SK-N-MC (cell line): ENCODE measurements at places on chromosomes 2 and 18.

DNA sequence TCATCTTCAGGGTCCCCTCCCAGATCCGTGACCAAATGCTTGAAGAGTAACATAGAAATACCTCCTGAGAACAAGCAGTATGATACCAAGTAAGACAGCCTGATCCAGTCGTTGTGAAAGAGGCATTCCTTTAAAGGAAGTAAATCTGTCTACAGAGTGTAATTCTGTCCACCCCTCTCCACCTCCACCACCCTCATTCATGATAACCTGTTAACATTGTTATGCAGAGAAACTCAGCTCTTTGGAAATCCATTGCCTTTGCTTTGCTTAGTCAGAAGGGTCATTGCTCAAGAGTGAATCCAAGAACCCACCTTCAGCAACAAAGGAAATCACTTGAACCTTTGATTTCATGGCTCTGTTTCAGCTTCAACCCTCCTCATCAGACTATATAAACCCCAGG is 155.6 kb downstream of the CYP26B1 start:
- no peak for DNase-seq

- no peak for DNase-seq
These were observed 95.4 kb upstream of the OTOS start for GRCh38 chr2:240235811-240236210.

DNA sequence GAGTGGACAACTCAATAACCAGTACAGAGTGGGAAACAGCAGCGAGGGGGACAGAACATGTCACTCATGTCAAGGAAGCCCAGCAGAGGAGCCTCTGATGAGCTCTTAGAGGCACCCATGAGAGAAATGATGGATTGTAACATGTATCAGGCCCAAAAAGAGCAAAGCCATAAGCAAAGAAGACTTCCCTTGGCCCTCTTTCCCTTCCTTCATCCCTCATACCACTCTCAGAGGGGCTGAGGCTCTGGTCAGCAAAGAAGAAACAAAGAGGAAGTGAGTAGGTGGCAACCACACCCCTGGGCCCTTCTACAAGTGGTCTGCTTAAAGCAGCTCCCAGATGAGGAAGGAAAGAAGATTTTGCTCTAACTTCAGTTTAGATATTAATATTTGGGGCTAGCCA is 112.8 kb downstream of the CDC42EP3 start:
- no peak for DNase-seq

- no peak for DNase-seq
These were observed 23.7 kb downstream of the TMEM127 start for GRCh38 chr2:96241900-96242611.

DNA sequence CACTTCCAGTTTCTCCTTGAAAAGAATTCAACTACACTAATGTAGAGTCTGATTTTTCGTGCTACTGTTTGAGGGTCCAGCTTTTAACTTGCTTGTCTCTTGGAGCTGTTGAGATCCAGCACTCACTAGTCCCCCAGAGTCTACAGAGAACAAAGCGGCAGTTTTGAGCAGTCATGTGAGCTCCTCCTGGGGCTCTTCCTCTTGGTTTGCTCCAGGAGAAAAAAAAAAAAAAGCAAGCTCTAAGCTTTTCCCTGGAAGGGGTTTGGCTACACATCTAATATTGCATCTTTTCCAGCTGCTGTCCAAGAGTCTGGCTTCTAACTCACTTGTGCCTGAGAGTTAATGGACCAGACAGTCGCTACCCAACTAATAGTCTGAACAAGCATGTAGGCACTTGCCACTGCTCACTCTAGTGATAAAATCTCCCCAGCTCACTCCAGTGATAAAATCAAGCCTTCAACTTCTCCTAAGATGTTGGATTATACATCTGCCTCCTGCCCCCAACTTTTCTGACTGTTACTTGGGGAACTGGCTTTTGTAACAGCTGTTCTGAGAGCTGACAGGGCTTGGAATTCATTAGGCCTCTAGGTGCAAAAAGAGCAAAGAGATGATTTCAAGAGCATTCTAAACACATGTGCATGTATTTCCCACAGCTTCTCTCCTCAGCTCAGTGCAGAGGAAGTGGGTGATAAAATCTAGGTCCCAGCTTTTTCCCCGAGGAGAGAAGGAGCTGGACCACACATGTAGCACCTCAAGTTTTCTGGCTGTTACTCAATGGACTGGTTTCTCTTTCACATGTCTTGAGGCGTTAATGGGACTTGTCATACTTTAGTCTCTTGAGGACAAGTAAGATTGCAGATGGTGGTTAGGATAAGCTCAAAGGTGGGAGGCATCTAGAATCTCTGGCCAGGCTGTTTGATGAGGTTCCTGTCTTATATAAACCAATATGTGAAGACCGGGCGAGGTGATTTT is 750.5 kb downstream of the LRP1B start:
- DNase-seq, result no peak

DNA sequence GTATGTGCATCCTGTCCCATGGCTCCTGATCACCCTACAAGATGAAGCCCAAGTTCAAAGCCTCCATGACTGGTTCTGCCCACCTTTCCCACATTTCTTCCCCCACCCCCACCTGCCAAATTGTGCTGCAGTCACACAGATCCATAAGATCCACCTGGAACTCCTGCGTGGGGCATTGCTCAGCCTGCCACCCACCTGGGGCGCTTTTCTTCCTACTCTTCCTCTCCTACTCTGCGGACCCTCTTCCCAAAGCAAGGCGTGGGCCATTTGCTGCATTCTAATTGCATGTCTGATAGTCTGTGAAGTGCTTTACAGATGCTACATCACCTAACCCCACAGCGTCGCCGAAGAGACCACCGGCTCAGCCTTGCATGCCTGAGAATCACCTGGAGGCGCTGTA is 402.4 kb upstream of the ID2 start:
- DNase-seq, result no peak

- DNase-seq, result no peak
These were observed 439.3 kb upstream of the MAP2 start for GRCh38 chr2:208984376-208985090.

GRCh38 chr2:237935740-237936452 is 30.9 kb upstream of the UBE2F start:
- no peak for DNase-seq

GRCh38 chr2:8505311-8505920 is 176.4 kb upstream of the ID2 start:
- DNase-seq, result no peak

DNA sequence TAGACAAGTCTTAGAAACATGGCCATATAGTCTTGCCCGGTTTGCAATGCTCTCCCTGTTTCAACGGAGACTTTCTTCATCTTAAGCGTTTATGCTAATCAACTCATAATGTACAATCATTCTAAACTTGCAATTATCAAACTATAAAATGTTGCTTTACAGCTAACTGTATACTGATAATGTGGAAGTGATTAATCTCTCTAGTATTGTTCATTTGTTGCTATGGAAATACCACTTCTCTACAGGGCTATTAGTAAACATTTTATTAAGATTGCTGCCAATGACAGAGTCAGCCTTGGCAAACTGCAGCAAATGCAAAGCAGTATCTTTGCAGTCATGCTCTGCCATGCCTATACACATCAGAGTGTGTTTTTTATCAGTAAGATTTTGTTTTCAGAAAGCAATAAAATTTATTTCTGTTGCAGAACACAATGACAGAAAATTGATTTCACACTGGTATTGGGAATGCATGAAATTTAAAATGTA is 1201.8 kb upstream of the CDH2 start:
- DNase-seq, result no peak

GRCh38 chr2:146392186-146392585 is 1452.6 kb upstream of the ACVR2A start:
- no peak for DNase-seq

DNA sequence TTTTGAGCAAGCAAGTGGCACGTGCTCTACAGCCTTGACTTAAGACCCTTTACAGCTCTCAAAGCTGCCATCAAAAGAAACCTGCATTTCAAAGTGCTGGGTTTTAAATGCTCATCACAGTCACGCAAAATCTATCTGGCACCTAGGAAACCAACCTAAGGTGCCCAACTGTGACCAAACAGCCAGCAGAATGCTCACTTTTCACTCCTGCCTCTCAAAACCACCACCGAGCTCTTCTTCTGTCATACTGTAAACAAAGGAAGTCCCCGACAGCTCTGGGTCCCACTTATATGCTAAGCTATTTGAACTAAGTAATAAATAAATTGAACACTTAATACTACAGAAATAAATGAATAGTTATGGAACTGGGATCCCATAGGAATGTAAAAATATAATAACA is 33.6 kb downstream of the SATB2 start:
- no peak for DNase-seq

GRCh38 chr2:121895723-121896571 is 140.5 kb downstream of the TSN start:
- no peak for DNase-seq

- no peak for DNase-seq
These were observed 4.8 kb upstream of the ABCB11 start for GRCh38 chr2:169035887-169036286.

DNA sequence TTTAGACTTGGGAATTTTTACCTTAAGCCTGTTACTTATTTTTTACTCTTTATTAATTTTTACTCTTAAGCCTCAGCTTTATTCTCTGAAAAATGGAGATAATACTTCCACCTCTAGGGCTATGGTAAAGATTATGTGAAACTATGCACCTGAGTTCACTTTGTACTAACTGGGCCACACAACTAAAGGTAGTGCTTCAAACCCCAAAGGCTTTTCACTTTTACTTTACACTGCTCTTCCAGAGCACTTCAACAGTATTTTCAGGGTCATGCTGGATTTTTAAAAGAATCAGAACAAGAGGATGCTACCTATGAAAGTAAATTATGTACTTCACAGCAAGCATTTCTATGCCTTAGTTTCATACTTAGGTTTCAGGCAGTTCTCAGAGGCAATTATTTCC is 27.8 kb downstream of the MEX3C start:
- DNase-seq, result no peak
